Stimulated activated CD4-positive, alpha-beta T cell treated with anti-CD3 and anti-CD28 coated beads, Interleukin-12 subunit alpha, Interleukin-12 subunit beta, amount 100 ng/mL, for 4 hours (primary cell): ENCODE measurements at places on chromosomes 2 and 18.

DNA sequence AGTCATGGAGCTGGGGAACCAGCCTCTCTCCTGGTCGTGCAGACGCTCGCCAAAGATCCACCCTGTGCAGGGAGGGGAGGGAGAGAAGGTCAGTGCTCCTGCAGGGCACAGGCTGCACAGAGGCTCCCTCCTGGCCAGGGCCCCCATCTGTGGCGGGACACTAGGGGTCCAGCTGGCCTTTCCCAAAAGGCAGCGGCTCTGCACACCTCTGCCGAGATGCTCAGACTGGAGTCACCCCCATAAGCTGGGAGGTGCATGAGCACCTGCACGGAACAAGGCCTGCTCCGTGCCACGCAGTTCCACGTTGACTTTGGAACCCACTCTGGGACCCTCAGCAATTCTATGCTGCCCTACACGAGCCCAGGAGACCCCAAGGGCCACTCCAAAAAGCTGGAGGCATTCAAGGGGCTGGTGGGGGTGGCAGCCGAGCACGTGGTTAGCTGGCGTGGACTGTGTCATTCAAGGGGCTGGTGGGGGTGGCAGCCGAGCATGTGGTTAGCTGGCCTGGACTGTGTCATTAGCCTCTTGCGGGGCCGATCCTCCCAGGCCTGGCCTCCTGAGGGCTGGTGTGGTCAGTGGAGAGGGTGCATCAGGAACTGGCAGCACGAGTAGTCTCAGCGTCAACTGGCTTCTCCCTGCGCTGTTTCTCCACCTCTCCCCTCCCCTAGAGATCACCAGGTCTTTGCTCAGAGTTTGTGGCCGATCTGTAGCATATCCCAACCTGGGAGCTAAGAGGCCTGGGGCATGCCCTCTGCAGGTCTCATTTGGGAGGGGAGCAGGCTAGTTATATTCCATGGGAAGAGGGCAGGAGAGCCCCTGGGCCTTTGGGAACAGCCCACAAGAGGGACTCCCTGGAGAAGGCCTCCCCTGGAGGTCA is 9.8 kb downstream of the SNORC start:
- no peak for DNase-seq

DNA sequence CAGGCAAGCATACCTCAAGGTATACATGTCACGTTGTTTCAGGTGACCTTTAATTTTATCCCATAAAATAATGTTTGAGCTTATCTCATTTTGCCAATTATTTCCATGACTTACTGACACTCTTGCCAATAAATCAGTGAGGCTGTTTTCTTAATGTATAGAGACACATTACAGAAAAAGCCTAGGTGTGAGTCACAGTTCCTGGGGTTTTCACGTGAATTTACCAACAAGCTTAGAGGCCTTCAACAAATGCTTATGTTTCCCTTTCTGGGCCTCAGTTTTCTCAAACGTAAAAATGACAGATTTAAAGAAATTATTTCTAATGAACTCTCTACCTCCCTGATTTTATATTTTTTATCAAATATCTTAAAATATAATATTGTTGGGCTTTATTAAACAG is 517.5 kb upstream of the SPHKAP start:
- DNase-seq = no peak

DNA sequence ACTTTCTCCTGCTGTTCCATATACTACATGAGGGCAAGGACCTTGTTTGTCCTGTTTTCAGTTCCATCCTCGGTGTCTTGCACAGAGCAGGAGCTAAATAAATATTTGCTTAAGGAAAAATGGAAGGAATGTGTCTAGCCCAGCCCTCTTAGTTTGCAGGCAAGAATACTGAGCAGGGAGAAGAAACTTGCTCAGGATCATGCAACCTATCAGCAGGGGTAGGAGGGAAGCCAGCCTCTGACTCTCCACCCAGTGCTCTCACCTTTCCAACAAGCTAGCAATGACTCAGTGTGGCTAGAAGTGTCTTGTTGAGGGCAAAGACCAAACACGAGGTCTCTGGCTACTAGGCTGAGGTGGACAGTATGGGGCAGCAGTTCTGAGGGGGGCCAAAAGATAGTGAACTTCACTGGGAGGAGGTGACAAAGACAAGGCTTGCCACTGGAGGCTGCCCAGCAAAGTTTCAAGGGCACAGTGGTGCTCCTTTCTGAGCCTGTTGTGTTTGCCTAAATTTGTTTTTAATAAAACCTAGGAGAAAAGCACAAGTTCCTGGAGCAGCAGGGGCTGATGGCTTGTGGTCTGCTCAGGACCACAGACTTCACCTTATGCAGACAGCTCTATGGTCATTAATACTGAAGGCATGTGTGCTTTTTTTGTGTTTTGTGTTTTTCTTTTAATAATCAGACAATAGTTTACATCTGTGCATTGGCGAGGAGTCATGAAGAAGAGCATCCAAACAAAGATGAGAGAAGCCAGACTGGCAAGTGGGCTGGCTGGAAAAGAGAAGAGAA is 49.1 kb upstream of the CTAGE1 start:
- DNase-seq = no peak

- DNase-seq = no peak
These were observed 14.5 kb downstream of the CNNM4 start for GRCh38 chr2:96775160-96775559.

DNA sequence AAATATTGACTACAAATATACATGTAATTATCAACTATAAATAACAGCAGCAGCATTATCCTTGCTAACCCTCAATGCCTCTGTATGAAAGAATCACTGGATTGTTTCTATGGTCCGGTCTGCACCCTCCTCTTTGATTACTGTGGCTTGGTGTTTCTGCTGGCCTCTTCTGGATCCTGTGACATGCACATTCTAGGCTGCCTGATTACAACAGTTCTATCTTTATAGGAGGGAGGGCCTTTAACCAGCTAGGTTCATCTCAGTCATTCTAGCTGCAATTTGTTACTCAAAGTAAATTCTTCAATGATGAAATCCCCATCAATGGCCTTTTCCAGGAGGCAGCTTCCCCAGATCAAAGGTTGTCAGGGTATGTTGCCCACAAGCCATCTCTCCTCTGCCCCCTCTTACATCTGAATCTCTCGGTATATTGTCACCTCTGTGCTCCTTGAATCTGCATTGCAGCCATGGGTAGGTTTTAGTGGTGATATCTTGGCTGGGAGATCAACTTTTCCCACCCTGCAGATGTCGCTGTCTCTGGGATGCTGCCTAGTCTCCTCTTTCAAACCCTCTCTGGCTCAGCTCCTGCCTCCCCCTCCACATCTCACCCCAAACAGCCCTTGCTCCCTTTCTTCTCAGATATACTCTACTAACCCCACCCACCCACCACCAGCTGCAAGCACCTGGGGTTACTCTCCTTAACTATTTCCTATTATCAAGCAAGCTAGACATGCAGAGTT is 106.2 kb upstream of the BZW1 start:
- no peak for DNase-seq

DNA sequence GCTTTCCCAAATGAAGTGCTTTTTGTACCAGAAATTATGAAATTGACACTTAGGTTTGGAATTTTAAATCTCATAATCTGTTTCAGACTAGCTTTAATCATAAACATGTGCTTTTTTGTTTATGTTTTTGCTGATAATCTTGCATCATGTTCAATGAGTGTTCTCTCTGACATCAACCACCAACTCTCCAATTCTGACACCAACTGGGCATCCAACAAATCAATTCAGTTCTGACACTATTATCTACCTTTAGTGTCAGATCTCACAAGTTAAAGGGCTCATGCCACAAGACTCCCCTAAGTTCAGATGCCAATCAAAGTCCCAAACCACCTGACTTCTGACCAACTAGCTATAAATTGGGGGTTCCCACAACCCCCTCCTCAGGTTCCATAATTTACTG is 19.6 kb downstream of the PELI1 start:
- DNase-seq = no peak

- DNase-seq = peak; percentile 7
These were observed 2.6 kb upstream of the FZD5 start for GRCh38 chr2:207772081-207772843.

DNA sequence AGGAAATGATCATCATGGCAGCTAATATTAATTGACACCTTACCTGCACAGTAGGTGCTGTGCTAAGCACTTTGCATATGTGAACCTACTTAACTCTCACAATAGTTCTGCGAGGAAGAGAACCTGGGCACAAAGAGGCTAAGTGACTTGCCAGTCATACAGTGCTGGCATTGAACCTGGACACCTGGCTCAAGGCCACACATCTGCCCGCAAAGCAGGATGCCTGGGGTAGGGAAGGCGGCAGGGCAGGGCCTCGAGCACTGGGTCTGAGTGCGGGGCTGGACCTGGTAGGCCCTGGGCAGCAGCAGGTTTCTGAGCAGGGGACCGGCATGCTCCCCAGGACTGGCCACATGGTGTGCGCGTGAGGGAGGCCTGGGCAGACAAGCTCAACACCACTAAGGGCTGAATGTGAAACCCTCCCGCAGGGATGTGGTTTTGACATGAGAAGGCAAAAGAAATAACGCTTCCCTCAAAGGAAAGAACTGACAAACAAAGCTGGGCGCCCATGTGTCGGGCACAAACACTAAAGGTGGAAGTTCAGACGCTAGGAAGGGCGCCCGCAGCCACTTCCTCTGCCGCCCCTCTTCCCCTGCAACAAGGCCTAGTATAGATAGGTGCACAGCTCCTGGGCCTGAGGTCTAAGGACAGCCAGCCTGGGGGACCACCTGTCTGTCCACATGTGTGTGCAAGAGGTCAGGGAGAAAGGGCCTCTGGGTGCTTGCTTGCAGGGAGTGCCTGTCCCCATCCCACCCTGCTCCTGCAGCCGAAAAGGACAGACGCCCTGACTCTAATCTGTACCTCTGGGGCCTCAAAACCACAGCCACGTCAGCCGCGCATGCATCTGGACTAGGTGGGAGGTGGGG is 92.5 kb downstream of the ZFP36L2 start:
- peak; percentile 43 for DNase-seq

- DNase-seq = no peak
These were observed 209.9 kb downstream of the SEPTIN10 start for GRCh38 chr2:109403841-109404201.

- DNase-seq = no peak
These were observed 570 bp upstream of the ECEL1 start for GRCh38 chr2:232488097-232488711.

DNA sequence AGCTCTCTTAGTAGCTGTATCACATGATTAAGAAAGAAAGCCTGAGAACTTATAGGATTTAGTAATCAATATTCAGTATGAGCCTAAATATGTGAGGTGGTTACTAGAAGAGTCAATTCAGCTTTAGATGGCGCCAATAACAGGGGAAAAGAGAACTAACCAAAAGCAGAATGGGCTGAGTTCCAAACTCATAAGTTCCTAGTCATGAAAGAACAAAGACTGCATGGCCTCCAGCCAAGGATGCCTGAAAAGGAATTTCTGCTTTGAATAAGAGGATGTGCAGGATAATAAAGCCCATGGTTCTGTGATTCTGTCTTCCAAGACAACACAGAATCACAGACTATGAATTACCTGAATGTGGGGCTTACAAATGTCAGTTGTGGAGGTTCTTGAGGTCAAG is 196.5 kb downstream of the SATB2 start:
- DNase-seq = no peak

DNA sequence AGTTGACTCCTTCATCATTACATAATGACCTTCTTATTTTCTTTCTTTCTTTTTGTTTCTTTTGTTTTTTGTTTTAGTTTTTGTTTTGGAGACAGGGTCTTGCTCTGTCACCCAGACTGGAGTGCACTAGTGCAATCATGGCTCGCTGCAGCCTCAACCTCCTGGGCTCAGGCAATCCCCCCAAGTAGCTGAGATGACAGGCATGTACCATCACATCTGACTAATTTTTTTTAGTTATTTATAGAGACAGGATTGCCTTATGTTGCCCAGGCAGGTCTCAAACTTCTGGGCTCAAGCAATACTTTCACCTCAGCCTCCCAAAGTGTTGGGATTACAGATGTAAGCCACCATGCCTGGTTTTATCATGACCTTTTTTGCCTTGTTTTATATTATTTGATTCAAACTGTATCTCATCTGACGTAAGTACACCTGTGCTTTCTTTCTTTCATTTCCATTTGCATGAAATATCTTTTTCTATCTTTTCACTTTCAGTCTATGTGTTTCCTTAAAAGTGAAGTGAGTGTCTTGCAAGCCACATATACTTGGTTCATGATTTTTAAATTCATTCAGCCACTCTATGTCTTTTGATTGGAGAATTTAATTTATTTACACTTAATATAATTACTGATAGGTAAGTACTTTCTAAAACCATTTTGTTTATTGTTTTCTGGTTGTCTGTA is 39.1 kb downstream of the SP100 start:
- no peak for DNase-seq

DNA sequence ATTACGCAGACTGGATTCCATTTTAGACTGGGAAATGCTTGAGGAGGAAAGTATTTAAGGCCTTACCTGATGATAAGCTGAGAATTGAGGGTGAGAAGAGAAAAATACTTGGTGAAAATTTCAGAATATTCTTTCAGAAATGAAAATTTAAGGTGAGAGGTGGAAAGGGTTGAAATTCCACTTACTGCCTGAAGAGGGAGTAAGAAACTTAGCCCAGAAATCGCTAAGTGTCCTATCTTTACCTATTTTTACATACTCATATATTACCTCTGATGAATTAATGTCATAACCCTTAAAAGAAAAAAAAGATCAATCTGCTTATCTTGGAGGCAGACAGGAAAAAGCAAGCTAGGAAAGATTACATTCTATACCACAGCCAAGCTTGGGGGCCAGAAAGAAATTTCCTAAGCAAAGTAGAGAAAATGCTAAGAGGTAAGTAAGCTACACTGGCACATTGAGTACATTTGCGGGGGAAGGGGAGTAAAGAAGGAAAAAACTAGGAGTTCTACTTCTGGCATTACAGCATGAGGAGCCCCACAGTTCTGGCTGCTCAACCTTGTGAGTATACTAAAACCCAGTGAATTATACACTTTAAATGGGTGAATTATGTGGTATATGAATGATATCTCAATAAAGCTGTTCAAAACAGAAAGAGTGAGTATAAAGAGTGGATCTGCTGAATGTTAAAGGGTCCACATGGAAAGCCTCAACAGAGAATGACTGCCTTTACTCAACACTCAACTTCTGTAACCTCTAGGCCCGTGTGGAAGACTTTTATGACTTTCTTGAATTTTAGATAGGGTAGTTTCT is 33.8 kb downstream of the SMC6 start:
- no peak for DNase-seq

- no peak for DNase-seq
These were observed 64.9 kb downstream of the PPP1R1C start for GRCh38 chr2:182050333-182051135.

- no peak for DNase-seq
These were observed 524 bp upstream of the FEV start for GRCh38 chr2:218985325-218986091.

DNA sequence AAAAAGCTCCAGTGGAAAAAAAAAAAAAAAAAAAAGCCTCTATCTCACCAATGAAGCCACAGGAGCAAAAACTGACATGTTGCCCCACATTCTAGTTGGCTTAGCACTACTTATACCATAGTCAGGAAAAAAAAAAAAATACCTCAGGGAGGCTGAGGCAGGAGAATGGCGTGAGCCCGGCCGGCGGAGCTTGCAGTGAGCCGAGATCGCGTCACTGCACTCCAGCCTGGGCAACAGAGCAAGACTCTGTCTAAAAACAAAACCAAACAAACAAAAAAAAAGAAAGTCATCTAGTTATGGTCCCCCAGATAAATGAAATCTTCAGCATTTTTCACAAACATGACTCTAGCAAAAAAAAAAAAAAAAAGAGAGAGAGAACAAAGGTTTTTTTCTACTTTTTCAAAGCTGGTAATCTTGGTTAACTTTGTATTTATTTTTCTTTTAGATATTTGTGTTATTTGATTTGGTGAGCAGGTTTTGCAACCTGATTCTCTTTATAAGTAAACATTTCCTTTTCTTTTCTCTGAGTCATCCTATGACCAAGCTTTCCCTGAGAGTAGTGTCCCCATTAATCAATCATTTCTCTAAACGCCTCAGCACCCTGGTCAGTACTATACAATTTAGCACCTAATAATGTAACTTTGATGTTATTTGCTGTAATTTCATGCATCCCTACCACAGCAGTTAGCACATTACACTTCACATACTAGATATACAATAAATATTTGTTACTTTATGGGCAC is 273.7 kb upstream of the PIK3C3 start:
- DNase-seq = no peak
